Activated CD4-positive, alpha-beta T cell treated with anti-CD3 and anti-CD28 coated beads, Interleukin-2, Interleukin-4, amounts not matched to agents 100 ng/mL and 50 ng/mL, durations not matched to agents 16 hours and 8 hours (primary cell): ENCODE measurements at places on chromosomes 1 and 21.
A peak's percentile ranks its signal among the peaks of the same experiment; 100 is the strongest.

GRCh38 chr1:148166558-148167492 lies 14.7 kb upstream of the NBPF11 start:
- peak; percentile 11 for DNase-seq

- DNase-seq, result peak; percentile 22
These were observed 25.0 kb downstream of the GIPC2 start for GRCh38 chr1:78070758-78071157.

DNA sequence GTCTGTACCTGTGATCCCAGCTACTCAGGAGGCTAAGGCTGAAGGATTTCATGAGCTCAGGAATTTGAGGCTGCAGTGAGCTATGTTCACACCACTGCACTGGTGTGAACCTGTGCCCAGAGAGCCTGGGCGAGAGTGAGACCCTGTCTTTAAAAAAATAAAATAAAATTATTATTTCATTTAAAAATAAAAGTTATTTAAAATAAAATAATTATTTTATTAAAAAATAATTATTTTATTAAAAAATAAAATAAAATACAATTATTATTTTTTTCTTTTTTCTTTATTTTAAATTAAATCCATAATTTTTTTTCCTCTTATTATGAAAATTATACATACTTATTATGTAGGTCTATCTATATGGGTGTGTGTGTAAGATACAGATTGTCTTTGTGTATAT lies 53.6 kb downstream of the LHX9 start:
- DNase-seq, result no peak

DNA sequence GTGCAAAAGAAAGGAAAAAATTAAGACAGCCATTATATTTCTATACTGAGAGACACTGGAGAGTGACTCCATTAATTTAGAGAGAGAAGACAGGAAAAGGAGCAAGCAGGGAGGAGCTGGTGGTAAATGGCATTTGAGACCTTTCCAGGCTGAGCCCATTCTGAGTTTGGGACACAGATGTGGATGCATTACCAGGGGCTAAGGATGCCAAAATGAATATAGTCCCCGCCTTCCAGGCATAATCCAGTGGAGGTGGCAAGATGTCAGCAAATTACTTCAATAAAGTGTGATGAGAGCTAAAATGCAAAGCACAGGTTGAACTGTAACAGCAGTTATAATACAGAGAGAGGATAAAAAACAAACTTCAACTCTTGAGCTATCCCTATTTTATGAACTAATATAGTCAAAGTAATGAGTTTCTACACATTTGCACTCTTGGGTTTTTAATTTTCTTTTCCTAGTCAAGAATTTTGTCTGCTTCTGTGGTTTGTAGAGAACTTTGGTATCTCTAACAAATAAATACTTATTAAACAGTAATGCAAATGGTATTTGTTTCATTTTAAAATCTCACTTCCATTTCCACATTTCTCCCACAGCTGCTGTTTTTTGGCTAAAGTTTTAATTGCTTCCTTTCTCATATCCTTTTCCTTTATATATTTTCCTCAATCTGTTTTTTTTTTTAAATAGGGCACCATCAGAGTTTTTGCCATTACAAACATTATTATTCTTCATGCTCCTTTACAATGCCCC lies 228.2 kb upstream of the KCNK2 start:
- DNase-seq, result no peak

GRCh38 chr1:16996845-16997244 lies 14.9 kb downstream of the ATP13A2 start:
- no peak for DNase-seq

DNA sequence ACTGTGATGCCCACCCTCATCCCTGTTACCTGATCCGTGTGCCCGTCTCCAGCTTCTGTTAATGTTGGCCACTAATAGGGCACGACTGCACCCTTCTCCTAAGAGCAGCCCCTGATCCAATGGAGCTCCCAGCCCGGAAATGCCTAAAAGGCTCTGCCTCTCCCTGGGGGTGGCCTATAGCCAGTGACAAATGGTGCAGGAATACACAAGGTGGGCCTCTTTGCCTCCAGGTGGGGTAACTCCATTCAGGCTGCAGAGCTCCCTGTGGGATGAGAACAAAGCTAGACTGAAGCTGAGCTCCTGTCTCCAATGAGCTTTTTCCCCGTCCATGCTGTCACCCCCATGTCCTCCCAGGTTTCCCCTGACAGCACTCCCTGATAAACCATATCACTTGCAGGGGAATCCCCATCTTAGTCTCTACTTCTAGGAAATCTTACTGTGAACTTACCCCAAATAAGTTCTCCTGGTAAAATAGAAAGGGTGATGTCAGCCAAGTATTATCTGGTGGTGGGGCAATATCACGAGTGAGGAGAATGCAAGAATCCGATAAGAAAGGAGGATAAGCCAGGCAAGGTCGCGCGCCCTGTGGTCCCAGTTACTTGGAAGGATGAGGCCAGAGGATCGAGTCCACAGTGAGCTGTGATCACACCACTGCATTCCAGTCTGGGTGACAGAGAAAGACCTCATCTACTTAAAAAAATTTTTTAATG lies 18.6 kb downstream of the S100A7A start:
- no peak for DNase-seq

- DNase-seq, result no peak
These were observed 75.0 kb downstream of the SSBP3 start for GRCh38 chr1:54331091-54331772.

DNA sequence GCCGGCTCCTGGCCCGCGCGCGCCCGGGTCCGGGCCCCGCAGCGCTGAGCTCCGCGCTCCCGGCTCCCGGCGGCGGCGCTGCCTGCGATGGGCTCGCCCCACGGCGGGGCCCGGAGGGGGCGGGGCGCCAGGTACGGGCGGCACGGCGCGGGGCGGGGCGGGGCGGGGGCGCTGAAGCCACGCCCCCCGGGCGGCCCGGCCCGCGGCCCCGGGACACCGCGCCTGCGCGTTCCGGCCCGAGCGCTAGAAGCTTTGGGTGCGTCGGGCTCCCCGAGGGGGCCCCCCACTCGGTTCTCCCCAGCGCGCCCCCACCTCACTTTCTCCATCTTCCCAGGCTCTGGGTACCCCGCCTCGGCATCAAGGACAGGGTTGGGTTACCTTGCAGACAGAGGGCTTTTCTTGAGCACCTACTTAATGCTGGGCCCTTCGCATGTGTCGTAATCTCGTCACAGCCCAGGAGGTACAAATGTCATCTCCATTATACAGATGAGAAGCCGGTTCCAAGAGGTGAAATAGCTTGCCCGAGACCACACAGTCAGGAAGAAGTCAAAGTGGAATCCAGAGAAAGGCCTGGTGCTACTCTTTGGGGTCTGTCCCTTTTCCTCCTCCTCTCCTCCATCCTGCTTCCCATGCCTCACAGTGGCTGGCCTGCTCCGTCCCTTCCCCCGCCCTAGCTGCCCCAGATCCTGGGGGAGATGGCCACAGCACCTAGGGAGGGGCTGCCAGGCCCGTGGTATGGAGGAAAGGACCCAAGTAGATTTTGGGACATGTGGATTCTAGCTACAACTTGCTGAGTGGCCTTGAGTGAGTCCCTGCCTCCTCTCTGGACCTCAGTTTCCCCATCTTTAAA lies 46.5 kb downstream of the RAP1GAP start:
- peak; percentile 32 for DNase-seq

GRCh38 chr1:170881268-170882265 lies 53.8 kb upstream of the MROH9 start:
- DNase-seq, result peak; percentile 4

GRCh38 chr21:38181096-38181495 lies 75.7 kb upstream of the KCNJ15 start:
- no peak for DNase-seq

DNA sequence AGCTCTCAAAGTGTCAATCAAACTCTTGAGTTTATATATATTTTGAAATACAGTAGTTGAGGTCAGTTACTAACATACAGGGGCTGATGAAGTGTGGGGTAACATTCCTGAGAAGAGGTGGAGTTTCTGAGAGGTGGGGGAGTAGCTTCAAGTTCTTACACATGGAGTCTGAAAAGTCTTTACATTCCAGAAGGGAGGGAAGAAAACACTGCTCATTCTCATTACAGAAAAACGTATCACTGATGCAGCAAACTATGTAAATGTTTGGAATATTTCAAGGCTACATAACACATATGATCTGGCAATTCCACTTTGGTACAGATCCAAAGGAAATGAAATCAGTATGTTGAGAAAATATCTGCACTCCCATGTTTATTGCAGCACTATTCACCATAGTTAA lies 1065.8 kb upstream of the B3GALT2 start:
- DNase-seq, result no peak

GRCh38 chr1:46480959-46481646 lies 8.5 kb upstream of the DMBX1 start:
- no peak for DNase-seq

GRCh38 chr1:164695956-164696665 lies 137.1 kb downstream of the PBX1 start:
- no peak for DNase-seq

DNA sequence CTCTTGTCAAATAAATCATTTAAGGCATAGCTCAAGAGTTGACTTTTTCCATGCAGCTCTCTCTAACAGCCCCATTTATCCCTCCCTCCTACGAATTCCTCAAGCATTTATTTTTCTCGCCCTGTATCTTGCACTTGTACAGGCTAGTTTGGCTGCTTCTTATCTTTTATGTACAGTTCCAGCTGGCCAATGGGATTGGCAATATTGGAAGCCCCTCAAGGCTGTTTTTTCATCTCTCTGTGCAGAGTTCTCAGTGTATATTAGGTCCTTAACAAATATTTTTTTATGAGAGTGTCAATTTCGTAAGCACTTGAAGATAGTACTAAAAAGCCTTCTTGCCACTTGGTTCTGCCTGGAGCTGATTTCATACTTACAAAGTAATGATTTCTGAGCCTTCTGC lies 356.0 kb downstream of the ST6GALNAC3 start:
- DNase-seq, result no peak

DNA sequence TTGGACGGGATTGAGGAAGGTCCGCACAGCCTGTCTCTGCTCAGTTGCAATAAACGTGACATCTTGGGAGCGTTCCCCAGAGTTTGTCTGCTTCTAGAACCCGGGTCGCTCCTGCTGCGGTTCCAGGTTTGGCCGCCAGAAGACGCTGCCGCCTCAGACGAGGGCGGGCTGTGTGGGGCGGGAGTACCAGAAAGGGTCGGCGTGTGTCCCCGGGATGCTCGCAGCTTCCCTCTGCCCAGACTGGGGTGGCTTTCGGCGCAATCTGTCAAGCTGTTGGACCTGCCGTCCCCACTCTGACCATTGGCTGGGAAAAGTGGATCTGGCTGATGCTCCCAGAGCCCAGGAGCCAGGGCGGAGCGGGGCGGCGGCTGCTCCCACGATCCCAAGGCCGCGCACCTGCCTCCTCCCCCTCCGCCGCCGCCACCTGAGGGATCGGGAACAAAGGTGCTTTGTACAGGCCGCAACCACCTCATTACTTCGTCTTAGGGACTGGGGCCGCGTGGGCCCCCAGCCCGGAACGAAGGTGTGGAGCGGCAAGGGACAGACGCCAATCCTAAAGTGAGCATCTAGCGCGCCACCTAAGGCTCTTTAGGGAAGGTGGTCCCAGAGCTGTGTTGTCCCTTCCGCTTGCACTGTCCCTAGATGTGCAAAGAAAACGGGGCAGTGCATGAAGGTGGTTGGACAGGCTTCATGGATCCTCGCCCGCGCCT lies 683 bp upstream of the EFNA4 start:
- DNase-seq, result peak; percentile 72

DNA sequence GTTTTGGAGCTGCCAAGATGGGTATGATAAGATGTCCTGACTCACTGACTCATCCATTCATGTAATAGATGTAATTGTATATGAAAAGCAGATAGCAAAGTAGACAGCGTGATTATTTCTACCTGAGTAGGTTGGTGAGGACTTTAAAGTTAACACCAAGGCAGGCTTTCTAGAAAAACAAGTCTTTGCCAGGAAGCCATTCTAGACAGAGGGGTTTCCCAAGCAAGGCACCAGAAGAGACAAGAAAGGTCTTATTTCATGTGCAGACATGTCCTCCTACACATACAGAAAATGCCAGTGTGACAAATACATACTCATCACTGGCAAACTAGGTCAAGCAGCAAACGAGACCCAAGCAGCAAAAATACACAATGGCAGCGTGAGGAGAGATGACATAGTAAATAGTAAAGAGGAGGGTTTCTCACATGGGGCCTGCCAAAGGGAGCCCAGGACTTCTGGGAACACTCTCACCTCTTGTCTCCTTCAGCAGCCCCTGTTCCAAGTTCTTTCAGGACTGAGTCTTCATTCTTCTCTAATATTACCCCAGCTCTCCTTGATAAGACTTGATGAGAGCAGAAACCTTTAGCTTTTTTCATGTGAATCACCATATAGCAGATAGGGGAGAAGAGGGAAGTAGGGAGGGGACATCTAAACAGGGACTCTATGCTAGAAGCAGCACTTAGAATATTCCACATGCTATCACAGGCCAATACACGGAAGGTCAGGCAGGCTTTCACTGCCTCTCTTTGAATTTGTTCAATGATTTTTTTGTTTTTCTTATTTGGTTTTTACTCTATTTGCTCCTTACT lies 114.6 kb upstream of the ATP1B1 start:
- no peak for DNase-seq

DNA sequence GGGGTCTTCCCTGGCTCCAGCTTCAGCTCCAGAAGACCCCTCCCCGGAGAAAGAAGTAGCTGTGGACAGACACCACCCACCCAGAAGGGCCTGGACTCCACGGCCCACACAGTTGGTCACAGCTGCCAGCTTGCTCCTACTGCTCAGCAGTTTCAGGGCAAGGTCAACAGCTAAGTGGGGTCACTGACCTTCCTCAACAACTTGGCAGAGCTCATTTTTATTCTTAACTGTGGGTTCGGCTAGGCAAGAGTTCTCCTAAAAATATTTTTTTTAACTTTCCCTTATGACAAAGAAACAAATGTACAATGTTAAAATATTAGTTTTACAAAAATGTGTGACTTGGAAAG lies 41.9 kb downstream of the CTNNBIP1 start:
- DNase-seq, result no peak

DNA sequence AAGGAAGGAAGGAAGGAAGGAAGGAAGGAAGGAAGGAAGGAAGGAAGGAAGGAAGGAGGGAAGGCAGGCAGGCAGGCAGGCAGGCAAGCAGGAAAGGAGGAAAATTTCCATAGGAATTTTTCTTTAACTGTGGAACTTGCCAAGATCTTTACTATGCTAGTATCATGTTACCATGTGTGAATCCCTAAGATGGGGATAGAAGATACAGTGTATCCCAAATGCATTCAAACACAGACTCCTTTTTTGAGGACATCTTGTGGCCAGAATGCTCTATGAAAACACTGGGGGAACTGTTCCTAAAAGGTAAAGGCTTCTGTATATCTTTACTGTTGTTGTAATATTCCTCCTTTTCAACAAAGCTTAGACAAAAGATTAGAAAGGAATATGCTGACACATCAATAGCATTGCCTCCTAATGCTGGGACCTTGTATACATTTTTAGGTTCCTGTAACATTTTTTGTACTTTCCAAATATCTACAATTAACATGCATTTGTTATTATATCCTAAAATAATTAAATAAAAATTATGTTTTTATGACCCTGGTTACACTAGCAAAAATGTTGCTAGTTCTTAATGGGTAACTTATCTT lies 20.6 kb downstream of the CCDC190 start:
- DNase-seq, result no peak
